ENCODE measurements at places on chromosomes 5 and 9.

GRCh38 chr5:153796527-153796926 lies 242.2 kb downstream of the FAM114A2 start:
- DNase-seq: no peak

DNA sequence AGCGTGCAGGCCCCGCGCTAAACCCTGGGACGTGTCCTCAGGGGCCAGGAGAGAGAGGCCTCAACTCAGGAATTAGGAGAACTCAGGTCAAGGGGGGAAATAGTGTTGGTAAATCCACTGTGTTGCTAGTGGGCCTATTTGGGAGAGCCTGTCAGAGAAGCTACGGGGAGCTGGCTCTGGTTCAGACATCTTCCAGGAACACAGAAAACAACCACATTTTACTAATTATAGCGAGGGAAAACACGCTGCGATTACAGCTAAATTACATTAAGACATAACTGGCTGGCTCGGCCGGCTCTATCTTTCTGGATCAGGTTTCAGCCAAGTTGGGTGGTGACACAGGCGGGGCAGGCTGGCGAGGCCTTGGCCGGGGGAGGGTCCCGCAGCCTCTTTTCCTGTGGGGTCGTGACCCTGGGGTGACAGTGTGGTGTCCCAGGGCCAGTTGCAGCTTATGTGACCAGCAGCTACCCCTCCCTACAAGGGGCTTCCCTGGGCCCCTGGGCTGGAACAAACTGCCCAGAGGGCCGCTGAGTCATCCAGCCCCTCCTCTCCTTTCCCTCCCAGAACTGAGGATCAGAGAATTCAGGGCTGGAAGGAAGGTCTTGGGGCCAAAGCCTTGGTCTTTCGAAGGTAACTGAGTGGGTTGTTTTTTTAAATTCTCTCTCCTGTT lies 75.1 kb downstream of the FGF18 start:
- DNase-seq: no peak

- DNase-seq: no peak
Measured at GRCh38 chr9:135183069-135183468, 95.6 kb downstream of the OLFM1 start.

DNA sequence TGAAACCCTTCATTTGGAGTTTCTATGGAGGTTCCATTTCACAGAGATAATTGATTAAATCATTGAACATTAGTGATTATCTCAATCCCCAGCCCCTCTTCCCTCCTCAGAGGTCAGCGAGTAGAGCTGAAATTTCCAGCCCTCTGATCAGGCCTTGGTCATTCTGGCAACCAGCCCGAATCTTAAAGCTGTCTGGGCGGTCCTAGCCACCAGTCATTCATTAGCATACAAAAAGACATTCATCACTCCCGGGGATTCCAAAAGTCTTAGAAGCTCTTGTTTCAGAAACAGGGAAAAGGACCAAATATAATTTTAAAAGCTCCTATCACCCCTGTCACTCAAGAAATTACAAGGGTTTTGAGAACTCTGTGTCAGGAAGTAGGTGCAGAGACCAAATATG lies 41.3 kb downstream of the ZNF474 start:
- no peak for DNase-seq

Measured in activated T-helper 9 cell treated with anti-CD3 and anti-CD28 coated beads, Interleukin-2, amount 50 U/mL, for 16 hours (primary cell).